ENCODE measurements at places on chromosomes 12 and 14.

DNA sequence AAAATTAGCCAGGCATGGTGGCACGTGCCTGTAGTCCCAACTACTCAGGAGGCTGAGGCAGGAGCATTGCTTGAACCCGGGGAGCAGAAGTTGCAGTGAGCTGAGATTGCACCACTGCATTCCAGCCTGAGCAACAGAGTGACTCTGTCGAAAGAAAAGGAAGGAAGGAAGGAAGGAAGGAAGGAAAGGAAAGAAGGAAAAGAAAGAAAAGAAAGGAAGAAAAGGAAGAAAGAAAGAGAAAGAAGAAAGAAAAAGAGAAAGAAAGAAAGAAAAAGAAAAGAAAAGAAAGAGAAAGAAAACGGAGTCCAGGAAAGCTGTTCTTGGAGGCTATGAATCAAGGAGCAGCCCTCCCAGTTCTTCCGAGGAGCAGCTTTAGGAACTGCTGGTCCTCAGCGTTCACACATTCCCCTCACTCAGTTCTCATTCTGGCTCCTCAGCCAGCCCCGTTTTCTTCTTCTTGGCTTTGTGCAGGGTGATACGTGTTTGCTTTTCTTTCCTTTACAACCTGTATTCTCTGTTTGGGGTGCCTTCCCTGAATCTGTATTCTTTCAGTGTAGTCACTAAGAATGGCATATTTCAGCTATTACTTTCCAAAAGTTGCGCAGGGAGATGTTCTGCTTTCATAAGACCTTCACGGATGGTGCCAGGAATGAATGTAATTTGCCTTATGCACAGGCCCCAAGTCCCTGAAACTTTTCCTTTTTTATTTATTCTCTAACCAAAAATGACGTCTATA lies 12.2 kb downstream of the FBXL14 start:
- DNase-seq = no peak

DNA sequence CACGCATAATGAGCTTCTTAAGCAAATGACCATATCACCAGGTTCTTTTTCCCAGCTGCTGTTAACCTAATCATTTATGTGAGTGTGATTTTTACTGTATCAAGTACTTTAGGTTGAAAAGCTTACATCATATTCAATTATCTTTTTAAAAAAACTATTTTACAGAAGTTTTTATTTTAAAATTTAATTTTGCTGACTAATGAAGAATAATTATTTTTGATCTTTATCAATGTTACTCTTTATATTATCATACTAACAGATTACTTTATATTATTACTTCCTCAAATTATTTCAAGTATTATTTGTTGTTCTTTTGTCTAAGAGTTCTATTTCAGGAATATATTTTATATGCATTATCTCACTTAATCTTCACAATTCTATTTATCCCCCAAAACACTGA lies 236.3 kb downstream of the CPNE8 start:
- no peak for DNase-seq

GRCh38 chr14:94122438-94122837 lies 7.0 kb downstream of the IFI27L2 start:
- no peak for DNase-seq

DNA sequence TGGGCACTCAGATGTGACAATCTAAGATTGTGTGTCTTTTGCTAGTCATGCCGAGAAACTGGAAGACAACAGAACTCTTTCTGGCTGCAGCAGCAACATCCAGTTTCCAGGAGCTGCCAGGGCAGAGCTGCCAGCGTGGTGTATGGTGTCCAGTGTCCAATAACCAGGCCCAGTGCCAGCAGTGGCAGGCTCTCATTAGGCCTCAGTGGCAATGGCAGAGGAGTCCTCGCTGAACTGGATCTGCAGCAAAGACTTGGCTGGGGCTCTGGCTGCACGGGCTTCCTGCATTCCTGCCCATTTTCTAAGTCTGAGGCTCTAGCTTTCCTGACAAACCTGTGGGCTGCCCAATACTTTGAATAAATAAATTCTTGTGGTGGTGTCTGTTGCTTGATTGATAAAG lies 26.2 kb upstream of the PPM1A start:
- DNase-seq = no peak

DNA sequence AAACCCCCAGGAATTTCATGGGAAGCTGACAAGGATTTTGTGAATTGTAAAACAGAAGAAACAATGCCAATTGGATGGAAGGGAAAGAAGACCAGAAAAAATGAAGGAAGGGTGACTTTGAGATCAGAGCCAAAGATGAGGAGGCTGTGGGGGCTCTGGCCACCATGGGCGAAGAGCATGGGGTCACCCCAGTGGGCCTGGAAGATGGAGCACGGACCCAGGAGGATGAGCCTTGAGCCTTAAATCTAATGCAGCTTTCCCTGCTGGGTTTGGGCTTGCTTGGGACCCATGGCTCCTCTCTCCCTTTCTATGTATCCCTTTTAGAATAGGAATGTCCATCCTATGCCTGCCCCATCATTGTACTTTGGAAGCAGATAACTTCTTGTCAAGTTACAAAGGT lies 322.2 kb downstream of the TMEM121 start:
- no peak for DNase-seq

- DNase-seq = no peak
Observed at GRCh38 chr12:127538316-127538715, 728.7 kb upstream of the TMEM132C start.

GRCh38 chr12:54388237-54389133 lies 4.0 kb upstream of the ZNF385A start:
- no peak for DNase-seq

DNA sequence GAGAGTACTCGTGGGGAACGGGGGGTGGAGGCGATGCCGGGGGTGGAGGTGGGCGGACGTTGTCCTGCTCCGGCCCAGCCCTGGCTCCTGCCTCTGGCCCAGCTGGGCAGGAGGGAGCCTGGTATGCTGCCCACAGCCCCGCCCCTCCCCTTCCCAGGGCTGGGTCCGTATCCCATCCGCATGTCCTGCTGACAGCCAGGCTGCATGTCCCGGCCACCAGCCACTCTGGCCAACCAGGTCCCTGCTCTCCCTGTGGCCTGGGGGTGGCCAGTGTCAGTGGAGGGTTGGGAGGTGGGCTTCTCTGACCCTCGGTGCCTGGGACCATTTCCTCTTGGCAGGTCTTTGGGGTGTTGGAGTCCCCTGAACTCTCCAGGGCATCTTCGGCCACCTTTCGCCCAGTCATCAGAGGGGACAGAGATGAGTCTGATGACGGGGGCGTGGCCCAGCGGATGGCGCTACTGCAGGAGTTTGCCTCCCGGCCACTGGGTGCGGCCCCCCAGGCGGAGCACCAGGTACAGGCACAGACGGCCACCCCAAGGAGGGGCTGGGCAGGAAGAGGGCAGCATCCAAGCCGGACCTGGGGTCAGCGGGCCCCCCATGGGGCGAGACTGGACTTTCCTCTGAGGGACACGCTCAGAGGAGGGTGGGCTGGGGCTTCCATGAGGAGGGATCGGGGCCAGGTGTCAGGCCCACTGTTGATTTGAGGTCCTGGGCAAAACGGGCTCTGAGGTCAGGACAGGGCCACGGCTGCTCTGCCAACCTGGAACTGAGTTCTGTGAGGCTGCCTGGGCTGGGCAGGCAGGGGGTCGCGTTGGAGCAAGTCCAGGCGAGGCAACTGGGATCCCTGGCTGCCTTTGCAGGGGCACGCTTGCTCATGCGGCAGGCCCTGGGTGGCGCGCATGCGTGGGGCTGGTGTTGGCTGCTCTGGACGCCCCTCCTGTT lies 20.2 kb downstream of the CEP170B start:
- no peak for DNase-seq

- no peak for DNase-seq
Observed at GRCh38 chr14:96052541-96053247, 13.5 kb downstream of the C14orf132 start.

- no peak for DNase-seq
Observed at GRCh38 chr12:57533108-57533507, 10.5 kb downstream of the MBD6 start.

- DNase-seq = no peak
Observed at GRCh38 chr12:27549801-27550652, 26.0 kb downstream of the PPFIBP1 start.

DNA sequence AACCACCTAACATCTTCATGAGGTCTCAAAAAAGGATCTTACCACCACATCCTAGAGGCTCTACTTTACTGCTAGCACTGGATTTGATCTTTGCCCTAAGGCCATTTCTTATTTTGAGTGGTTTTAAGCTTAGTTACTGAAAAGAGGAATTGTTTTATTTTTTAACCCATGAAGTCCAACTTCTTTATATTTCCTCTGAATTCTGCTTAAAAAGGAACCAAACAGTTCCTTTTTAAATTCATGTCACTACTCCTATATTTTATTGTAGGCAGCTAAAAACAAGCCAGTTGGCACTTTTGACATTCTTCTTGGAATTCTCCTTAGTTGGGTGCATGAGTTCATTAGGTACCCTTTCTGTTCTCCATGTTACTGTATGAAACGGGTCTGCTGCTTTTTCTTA lies 76.4 kb downstream of the FGD4 start:
- no peak for DNase-seq

- no peak for DNase-seq
Observed at GRCh38 chr12:32819424-32819823, 63.7 kb upstream of the YARS2 start.

DNA sequence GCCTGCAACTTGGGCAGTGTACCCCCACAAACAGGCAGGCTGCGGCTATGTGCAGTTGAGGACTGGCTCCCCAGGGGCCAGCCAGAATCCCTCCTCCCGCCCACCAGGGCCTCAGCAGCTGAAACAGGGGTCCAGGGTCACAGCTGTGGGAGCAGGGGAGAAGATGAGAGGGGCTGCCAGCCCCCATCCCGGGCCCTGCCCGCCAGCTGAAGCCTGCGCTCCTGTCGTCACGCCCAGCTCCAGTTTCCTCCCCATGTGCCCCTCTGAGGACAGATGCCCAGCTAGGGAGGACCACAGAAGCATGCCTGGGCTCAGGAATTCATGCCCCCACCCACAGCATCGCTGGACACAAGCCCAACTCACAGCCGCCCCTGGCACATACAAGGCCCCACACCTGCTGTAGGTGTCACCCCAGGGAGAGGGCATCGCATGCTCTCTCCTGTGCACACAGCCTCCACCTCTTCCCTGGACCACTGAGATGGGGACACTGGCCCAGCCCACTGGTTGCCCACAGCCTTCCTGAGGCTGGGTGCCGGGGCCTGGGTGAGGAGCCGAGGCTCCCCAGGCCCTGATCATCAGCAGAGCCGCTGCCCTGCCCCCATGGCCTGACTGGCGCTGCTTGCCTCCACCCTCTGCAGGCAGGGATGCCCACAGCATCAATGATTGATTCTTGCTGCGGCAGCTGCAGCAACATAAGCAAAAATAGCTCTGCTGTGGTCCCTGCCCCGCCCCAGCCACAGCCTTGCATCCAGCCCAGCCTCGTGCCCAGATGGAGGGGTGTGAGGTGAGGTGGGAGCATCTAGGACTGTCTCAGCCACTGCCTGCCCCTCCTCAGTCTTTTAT lies 3.7 kb upstream of the CLBA1 start:
- no peak for DNase-seq

Measured in CD4-positive, alpha-beta T cell treated with Interleukin-12 subunit alpha and Interleukin-12 subunit beta, for 1 hour (primary cell).